ENCODE measurements at places on chromosomes 16 and 17.

- DNase-seq = no peak
Measured at GRCh38 chr16:86029131-86029741, 130.3 kb downstream of the IRF8 start.

DNA sequence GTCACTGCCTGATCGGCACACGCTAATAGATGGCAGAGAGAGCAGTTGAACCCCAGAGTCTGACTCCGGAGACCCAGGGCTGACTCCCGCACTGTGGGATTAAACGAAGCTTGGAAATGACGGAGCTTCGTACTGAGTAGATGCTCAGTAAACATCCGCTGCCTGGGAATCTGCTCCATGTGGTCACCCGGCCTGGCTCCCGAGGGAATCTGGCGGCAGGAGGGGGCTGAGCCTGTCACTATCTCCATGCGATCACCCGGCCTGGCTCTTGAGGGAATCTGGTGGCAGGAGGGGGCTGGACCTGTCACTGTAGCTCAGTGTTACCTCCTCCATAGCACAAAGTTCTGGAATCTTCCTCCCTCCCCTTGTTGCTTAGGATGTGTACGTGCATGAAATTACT lies 139.7 kb upstream of the CIBAR2 start:
- DNase-seq = no peak

DNA sequence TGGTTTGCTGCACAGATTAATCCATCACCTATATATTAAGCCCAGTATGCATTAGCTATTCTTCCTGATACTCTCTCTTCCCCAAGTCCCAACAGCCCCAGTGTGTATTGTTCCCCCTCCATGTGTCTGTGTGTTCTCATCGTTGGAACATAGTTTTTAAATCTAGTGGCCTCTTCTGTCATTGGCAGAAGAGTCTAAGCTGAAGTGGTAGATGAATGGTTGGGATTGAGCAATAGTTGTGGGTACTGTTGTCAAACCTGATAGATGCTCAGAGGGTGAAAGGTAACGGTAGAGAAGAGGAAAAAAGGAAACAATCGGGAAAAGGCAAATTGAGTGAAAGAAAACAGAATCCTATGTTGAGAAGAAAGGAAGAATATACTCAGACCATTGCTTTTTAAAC lies 29.9 kb downstream of the MAP3K3 start:
- DNase-seq = no peak

DNA sequence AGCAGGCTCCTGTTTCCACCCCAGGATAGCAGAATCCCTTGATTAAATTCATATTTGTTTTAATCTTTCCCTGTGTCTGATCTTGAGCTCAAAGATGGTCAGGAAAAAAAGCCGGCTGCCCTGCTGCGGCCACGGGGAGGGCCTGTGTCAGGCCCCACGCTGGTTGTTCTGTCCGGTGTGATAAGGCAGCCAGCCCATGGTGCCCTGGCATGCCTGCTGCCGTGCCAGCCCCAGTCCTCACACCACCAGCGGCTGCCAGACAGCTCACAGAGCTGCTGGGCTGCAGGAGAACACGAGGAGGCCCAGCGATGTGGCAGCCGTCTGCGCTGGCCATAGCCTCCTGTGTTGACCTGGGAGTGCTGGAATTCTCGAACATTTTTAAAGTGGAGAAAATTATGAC lies 34.7 kb upstream of the BRD7 start:
- DNase-seq = no peak

DNA sequence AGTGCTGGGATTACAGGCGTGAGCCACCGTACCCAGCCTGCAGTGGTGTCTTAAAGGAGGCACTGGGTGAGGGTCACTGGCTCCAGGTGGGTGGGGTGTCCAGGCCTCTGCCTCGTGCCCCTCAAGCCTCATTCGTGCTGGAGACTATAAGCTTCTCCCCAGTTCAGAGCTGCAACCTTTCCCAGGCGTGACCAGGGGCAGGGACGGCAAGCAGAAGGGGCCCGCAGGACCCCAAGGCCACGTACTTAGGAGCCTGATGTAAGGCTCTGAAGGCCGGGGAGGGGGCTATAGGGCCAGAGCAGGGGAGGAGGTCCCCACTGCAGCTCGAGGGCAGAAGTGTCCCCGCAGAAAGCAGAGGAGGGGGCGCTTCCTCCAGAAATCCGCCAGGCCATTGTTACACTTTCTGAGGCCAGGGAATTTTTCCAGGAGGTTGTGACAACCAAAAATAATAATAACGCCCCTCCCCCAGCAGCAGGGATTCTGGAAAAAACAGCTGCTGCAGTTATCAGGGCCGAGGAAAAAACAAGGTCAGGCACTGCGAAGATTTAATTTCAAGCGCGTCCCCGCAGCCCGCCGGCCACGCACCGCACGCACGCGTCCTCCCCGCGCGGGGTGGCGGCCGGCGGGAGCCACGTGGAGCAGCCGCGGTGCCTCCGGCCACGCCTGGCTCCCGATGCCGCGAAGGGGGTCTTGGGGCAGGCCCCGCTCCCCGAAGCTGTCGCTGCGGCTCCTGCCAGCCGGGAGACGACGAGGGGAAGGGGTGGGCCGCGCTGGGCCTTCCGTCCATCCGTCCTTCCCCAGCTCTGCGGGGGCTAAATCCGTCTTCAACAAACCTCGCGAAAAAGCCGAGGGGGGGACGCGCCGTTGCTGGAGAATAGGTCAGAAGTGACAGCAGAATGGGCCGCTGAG lies 45.8 kb upstream of the SLC38A10 start:
- no peak for DNase-seq

All from brain pericyte (primary cell).